ENCODE measurements at places on chromosomes 16 and 17.

DNA sequence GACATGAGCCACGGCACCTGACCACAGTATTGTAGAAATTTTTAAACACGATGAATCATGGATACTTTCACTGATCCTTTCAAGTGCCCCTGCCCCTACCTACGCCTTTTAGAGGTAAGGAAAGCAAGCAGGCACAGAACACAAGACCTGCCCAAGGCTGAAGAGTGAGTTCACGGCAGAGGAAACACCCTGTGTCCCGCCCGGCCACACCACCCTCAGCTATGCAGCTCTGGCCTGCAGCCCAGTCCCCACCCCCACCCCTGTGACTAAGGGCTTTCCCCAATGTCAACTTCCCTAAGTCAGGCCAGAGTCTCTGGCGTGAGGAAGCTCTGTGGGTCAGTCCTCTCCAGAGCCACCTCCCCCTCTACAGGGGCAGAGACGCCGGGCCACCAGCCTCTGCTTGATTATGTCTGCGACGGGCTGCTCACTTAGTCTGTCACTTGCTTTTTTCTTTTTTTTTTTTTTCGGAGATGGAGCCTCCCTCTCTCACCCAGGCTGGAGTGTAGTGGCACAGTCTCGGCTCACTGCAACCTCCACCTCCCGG lies 8.4 kb downstream of the SLC16A5 start:
- no peak for DNase-seq

DNA sequence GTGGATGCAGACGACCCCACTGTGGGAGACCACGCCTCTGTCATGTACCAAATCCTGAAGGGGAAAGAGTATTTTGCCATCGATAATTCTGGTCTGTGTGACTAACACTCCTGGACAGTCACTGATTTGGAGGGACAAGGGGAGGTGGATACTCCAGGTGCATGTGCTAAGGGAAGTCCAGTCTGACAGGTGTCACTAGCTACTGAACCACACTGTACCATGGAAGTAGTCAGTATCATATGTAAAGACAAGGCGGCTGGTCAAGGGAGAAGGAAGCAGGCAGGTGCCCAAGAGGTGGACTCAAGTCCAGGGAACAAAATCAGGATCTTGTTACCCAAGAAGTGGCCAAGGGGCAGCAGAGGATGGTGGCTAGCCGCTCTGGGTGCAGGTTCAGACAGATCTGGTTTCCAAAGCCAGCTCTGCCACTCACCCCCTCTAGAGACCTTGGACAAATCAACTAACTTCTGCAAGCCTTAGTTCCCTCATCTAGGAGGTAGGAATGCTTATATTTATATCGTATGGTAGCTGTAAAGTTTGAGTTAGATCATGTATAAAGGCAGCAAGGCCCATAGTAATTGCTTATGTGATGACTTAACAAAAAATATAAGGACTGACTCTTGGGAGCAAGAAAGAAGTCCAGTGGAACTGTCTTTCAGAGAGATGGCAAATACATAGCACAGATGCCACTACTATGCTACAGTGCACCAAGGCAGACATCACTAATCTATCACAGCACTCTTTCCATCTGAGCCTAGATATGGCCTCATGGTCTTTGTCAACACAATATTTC lies 22.1 kb downstream of the CDH5 start:
- DNase-seq = no peak

GRCh38 chr16:23423496-23424049 lies 29.4 kb downstream of the COG7 start:
- DNase-seq = no peak

GRCh38 chr17:75265614-75266315 lies 4.1 kb downstream of the MRPS7 start:
- no peak for DNase-seq
